Uterus (tissue), 4 donors: ENCODE measurements at places on chromosomes 5 and 9.

- peaks cover 9% of the 10 kb centered on the region for H3K4me1 ChIP-seq
- peak overlapping the region; percentile 51 for H3K27ac ChIP-seq
These were observed 16.3 kb downstream of the LARP1 start for GRCh38 chr5:154771383-154771901.

GRCh38 chr9:18362166-18362565 is 111.8 kb upstream of the ADAMTSL1 start:
- DNase-seq = no peak
- no peaks in the 10 kb centered on the region for H3K27me3 ChIP-seq
- H3K4me1 ChIP-seq = no peaks in the 10 kb centered on the region
- H3K4me3 ChIP-seq = no peak overlapping the region

DNA sequence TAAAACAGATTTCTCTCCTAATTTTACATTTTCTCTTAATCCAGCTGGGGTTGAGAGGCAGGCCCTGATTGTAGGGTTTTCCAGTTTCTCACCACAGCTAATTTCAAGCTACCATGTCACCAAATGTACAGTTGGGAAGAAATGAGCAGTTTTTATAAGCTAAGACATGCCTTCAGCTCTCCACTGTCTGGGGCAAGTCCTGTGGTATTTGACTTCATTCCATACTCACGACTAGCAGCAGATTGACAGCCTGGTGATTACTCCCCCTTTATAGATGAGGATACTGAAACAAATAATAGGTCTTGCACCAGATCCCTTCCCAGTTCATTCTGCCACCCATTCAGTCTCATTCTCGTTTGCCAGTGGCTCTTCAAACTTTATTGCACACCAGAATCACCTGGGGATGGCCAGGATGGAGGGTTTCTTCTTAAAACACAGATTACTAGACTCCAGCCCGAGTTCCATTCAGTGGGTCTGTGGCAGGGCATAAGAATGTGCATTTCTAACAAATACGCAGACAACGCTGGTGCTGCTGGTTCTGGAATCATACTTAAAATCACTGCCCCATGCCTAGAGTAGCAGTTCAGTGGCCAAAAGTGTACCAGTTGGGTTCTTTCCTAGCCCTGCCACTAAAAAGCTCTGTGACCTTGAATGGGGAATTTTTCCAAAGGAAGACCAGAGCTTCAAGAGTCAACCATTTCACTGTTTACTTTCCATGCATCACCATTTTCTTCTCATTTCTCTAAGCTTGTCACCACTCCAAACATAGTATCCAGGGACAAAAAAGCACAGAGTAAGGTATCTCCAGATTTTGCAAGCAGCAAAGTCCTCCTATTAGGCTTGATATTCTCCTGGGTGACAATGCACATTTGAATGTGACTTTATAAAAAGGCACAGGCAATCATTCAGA is 64.3 kb downstream of the CSNK1A1 start:
- no peaks in the 10 kb centered on the region for H3K27me3 ChIP-seq
- H3K27ac ChIP-seq = peak overlapping the region; percentile 88
- no peak for DNase-seq
- H3K36me3 ChIP-seq = no peaks in the 10 kb centered on the region

- H3K36me3 ChIP-seq = no peaks in the 10 kb centered on the region
- H3K4me1 ChIP-seq = no peaks in the 10 kb centered on the region
- no peak for DNase-seq
- H3K27me3 ChIP-seq = no peaks in the 10 kb centered on the region
These were observed 50.7 kb upstream of the RIC1 start for GRCh38 chr9:5578018-5578697.

DNA sequence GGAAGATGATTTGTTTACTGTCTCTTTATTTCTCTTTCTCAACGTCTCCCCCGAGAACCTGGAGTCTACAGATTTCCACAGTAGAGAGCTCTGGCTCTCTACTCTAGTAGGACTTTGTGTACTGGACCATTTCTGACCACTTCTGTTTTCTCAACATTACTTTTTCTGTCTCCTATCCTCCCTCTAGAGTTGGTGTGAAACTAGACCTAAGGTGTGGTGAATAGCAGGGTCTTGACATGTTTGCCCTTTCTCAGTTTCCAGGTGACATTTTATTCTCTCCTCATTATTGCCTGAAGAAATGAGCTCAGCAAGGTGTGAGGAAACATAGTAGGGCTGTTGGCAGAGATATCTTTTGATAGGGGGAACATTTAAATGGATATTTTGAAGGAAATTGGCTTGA is 62.1 kb upstream of the IL6ST start:
- no peak for DNase-seq
- H3K27ac ChIP-seq = no peak overlapping the region
- no peak overlapping the region for H3K4me3 ChIP-seq
- H3K27me3 ChIP-seq = no peaks in the 10 kb centered on the region
- H3K4me1 ChIP-seq = no peaks in the 10 kb centered on the region
